ENCODE measurements at places on chromosomes 1 and 21. TPM values are rescaled to one million over a fixed set of nuclear protein-coding genes. Genes with fewer than 3 reads are reported as not detected.

S100A9 gene
- 334 TPM for total RNA-seq

CLCA4 gene
- not detected for total RNA-seq

KCNJ6 gene
- total RNA-seq, result not detected

NUP210L gene
- total RNA-seq, result 0.18 TPM

DNA sequence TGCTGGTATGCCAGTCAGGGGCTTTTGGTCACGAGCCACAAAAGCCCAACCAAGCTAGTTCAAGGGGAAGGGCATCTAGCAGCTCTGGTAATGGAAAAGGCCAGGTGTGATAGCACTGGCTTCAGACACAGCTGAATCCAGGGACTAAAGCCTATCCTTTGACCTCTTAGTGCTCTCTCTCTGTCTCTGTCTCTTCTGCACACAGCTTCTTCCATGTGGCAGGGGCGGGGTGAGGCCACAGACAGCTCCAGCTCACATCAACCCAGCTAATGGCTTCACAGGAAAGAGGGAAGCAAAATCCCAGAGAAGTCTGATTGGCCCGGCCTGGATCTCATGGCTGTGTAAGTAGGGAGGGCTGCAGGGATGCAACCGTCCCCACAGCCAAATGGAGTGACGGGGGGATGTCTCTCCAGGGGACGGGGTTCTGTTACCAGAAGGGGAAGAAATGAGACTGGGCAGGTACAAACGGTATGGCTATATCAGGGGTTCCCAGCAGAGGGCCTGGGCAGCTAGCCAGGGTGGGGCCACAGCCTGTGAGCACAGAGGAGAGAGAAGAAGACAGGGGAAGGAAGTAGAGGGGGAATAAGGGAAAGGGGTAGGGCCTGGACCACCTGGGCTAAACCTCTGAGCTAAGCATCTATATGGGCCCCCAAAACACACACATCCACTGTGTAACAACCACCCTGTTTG lies 42.4 kb downstream of the FBXO2 start:
- DNase-seq, result no peak
- no peak overlapping the region for H3K4me3 ChIP-seq
- no peaks in the 10 kb centered on the region for H3K4me1 ChIP-seq
- H3K36me3 ChIP-seq, result no peaks in the 10 kb centered on the region
- no peaks in the 10 kb centered on the region for H3K27me3 ChIP-seq

DNA sequence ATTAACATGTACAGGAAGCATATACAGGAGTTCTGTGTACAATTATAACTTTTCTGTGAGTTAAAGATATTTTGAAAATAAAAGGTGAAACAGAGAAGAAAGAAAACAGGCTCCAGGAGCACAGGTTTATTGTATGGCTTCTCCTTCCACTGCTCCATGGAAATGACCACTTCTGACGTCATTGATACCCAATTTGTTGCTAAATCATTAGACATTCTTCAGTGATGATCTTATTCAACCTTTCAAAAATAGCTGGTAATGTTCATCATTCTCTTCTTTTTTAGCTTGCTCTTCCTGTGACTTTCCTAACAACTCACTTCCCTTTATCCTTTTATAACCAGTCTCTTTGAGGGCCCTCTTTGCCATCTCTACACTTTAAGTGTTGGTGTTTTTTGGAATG lies 77.8 kb downstream of the KCNK2 start:
- no peaks in the 10 kb centered on the region for H3K27me3 ChIP-seq
- no peak for DNase-seq
- no peak overlapping the region for H3K4me3 ChIP-seq
- no peaks in the 10 kb centered on the region for H3K4me1 ChIP-seq

DNA sequence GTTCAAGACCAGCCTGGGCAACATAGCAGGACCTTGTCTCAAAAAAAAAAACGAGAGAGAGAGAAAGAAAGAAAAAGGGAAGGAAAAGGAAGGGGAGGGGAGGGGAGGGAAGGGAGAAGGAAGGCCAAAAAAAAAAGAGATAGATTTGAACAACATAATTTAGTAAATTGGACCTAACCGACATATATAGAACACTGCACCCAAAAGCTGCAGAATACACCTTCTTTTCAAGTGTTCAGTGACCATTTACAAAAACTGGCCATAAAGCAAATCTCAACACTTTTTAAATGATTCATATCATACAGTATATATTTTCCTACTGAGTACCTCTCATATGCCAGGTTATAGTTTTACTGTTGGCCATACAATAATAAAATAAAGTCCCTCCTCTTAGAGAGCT lies 6.9 kb downstream of the TSTD1 start:
- no peak overlapping the region for H3K27ac ChIP-seq
- DNase-seq, result no peak
- H3K36me3 ChIP-seq, result no peaks in the 10 kb centered on the region
- peaks cover 4% of the 10 kb centered on the region for H3K4me1 ChIP-seq

DNA sequence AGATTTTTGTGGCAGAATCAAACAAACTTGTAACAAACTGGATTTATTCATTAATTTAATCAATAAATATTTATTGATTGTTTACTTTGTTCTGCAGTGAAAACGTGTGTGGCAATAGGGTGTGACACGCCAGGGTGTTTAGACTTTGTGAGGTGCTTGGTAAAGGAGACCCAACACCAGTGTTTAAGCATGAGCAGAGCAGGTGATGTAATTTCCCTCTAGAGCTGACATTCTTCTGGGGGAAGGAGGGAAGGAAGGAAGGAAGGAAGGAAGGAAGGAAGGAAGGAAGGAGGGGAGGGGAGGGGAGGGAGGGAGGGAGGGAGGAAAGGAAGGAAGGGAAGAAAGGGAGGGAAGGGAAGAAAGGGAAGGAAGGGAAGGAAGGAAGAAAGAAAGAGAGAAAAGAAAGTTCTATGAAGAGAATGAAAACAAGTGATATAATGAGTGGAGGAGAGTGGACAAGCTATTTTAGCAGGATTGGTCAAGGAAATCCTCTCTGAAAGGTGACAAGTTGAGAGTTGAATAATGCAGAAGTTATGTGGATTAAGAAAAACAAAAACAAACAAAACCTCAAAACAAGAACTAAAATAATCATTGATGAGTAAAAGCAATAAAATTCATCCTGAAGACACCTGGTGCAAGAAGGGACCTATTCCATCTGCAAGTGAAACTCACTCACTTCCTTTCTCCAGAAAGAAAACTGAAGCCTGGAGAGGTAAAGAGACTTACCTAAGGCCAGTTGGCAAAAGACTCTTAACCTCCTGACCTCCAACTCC lies 60.8 kb downstream of the TSEN15 start:
- H3K27me3 ChIP-seq, result no peaks in the 10 kb centered on the region
- no peak overlapping the region for H3K4me3 ChIP-seq
- no peak for DNase-seq
- no peak overlapping the region for H3K27ac ChIP-seq
- no peaks in the 10 kb centered on the region for H3K36me3 ChIP-seq
- H3K4me1 ChIP-seq, result peaks cover 10% of the 10 kb centered on the region

GRCh38 chr1:24951337-24951736 lies 21.3 kb upstream of the RUNX3 start:
- DNase-seq, result no peak
- H3K4me1 ChIP-seq, result peaks cover 74% of the 10 kb centered on the region
- H3K27ac ChIP-seq, result no peak overlapping the region
- H3K36me3 ChIP-seq, result no peaks in the 10 kb centered on the region
- H3K27me3 ChIP-seq, result no peaks in the 10 kb centered on the region

GRCh38 chr1:43446881-43447835 lies 6.6 kb downstream of the HYI start:
- no peak overlapping the region for H3K27ac ChIP-seq
- peaks cover 76% of the 10 kb centered on the region for H3K36me3 ChIP-seq
- no peak for DNase-seq
- H3K4me3 ChIP-seq, result no peak overlapping the region
- H3K4me1 ChIP-seq, result no peaks in the 10 kb centered on the region
- no peaks in the 10 kb centered on the region for H3K27me3 ChIP-seq

DNA sequence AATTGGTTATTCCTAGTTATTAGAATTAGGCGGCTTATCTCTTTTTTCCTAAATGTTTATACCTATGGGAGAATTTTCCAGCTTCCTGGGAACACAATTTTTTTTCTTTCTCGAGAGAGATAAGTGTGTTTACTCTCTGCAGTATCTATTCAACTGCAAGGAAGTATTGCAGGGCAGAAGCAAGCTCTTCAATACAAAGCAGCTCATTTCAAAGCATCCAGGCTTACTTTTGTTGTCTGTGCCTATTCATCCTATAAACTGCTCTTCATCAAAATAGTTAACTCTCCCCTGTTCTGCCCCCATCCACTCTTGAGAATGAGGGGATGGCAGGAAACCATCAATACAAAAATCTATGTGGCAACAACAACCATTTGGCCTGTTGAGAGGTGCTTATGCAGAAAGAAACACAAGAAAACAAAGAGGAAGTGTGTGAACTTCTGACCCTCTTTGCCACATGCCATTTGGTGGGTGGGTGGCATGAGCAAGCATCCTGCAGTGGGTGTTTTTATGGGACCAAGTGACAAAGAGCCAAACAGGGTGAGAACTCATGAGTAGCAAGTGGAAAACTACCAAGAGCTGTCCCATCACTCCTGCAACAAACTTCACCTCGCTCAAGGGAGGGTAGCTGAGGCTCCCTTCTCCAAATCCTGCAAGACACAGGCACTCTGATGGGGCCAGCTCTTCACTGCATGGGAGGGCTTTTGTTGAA lies 50.6 kb upstream of the MRPS6 start:
- no peak overlapping the region for H3K4me3 ChIP-seq
- no peaks in the 10 kb centered on the region for H3K27me3 ChIP-seq
- no peaks in the 10 kb centered on the region for H3K36me3 ChIP-seq
- peak overlapping the region; percentile 73 for H3K27ac ChIP-seq

DNA sequence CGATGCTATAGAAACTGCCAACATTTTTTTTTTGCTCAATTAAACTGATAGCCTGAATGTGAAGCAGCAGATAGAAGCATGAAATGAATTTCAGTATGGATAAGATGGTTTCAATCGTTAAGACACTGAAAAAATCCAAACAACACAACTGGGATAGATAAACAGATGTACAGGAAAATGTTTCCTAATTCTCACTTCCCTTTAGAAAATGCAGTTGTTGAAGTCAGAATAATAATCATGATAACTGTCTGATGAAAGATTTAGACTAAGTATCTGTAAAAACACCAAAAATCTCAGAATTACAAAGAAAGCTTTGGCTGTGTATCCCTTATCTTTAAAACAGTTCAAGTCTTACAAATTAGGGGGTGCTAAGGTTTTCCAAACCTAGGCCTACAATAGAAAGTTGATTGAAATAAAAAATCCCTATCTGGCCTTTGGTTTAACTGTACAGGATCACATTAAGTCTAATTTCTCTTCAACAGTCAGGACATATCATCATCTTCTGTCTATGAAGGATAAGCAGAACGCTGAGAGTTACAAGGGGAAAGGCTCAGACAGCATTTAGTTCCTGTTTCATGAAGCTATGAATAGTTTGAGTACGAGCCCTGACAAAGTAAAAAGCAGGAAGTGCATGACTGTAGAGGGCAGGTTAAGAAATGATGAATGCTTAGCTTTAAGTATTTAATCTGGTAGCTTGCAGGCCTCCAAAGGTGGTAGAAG lies 203.2 kb downstream of the APP start:
- H3K4me1 ChIP-seq, result peaks cover 4% of the 10 kb centered on the region
- peak overlapping the region; percentile 50 for H3K27ac ChIP-seq
- H3K36me3 ChIP-seq, result no peaks in the 10 kb centered on the region
- H3K27me3 ChIP-seq, result no peaks in the 10 kb centered on the region

- no peak for DNase-seq
- H3K4me1 ChIP-seq, result no peaks in the 10 kb centered on the region
- no peaks in the 10 kb centered on the region for H3K27me3 ChIP-seq
- H3K27ac ChIP-seq, result no peak overlapping the region
- H3K4me3 ChIP-seq, result no peak overlapping the region
These were observed 305.5 kb downstream of the NFIA start for GRCh38 chr1:61387829-61388228.

DNA sequence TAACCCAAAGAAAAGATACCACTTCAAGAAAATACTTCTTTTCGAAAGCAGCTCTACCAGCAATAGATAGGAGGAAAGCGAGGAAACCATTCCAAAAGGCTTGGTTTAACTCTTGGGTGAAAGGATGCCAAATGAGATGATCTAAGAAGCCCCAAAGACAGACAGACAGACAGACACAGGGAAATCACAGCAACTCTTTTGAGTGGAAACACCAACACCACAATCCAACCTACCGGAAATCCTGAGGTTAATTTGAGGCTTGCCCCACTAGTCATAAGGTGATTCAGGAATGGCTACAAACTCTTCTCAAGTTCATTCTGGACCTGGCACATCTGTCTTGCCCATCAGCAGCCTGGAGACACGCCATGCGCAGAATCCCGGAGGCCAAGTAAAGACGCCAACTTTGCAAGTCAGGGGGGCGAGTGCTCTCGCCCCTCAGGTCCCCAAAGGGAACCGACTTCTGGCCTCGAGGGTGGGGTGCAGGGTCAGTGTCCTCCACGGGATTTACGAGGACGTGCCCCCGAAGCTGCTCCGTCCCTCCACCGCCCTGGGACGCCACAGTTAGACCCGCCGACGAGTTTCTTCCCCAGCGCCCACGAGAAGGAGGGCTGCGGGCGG lies 778 bp downstream of the EVI5 start:
- peaks cover 22% of the 10 kb centered on the region for H3K27me3 ChIP-seq
- DNase-seq, result peak; percentile 60
- peak overlapping the region; percentile 44 for H3K4me3 ChIP-seq
- no peaks in the 10 kb centered on the region for H3K36me3 ChIP-seq

- peaks cover 40% of the 10 kb centered on the region for H3K4me1 ChIP-seq
- no peaks in the 10 kb centered on the region for H3K27me3 ChIP-seq
- no peak for DNase-seq
- H3K27ac ChIP-seq, result no peak overlapping the region
- no peaks in the 10 kb centered on the region for H3K36me3 ChIP-seq
- no peak overlapping the region for H3K4me3 ChIP-seq
These were observed 4.7 kb downstream of the SZRD1 start for GRCh38 chr1:16371725-16372124.

- DNase-seq, result no peak
- no peak overlapping the region for H3K4me3 ChIP-seq
- H3K27me3 ChIP-seq, result no peaks in the 10 kb centered on the region
These were observed 174.3 kb upstream of the DUSP10 start for GRCh38 chr1:221916176-221916575.

- no peak for DNase-seq
- H3K27me3 ChIP-seq, result no peaks in the 10 kb centered on the region
- H3K27ac ChIP-seq, result no peak overlapping the region
- no peak overlapping the region for H3K4me3 ChIP-seq
These were observed 24.8 kb upstream of the ACBD6 start for GRCh38 chr1:180527101-180527669.

DNA sequence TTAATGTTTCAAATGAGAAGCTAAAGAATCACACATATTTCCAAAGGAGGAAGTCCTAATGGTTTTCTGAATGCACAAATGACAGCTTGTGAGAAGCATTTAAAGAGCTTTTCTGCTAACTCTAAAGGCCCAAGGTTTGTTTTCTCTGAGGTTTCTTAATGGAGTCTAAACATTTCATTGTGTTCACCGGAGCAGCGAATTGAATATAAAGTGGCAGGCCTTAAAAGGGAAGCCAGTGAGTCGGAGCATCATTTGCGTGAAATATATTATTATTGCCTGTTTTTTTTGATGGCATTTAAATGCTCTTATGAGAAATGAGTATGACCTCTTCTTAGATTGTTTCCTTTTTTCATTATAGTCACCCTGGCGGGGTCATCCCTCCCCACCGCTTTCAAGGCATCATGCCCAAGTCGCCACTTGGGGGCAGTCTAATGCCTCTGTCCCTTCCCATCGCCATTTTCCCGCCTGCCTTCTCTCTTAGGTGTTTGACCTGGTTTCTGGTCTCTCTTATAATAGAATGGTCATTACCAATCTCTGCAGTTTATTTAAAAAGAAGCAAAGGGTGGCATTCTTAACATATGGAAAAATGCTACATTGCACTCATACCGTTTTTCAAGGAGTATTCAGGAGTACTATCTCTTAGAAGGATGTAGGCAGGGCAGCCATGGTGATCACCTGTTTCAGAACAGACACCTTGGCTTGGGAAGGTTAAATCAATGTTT lies 25.3 kb upstream of the OVAAL start:
- no peak for DNase-seq
- no peak overlapping the region for H3K4me3 ChIP-seq
- no peaks in the 10 kb centered on the region for H3K27me3 ChIP-seq
- no peaks in the 10 kb centered on the region for H3K36me3 ChIP-seq

All from natural killer cell (primary cell).